ENCODE measurements at places on chromosomes 12 and 14.

GRCh38 chr12:106910202-106910601 is 45.5 kb upstream of the TMEM263 start:
- DNase-seq: no peak

DNA sequence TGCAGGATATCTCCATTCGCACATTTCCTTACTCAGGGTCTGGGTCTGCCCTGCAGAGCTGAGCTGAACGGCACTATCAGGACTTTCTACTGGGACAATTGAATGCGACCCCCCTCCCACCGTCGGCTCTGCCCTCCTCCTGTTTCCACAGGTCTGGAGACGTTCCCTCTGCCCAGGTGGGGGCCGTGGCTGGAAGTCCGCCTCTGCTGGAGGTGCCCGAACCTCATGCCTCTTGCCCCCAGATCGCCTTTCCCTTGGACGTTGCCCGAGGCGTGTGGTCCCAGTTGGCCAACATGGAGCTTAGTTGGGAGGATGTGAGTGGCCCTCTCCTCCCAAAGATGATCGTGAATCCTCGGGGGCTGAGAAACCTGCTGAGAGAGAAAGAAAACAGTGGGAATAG is 21.2 kb upstream of the KLC1 start:
- no peak for DNase-seq

- DNase-seq: no peak
These were observed 14.5 kb upstream of the KRT83 start for GRCh38 chr12:52335598-52336262.

DNA sequence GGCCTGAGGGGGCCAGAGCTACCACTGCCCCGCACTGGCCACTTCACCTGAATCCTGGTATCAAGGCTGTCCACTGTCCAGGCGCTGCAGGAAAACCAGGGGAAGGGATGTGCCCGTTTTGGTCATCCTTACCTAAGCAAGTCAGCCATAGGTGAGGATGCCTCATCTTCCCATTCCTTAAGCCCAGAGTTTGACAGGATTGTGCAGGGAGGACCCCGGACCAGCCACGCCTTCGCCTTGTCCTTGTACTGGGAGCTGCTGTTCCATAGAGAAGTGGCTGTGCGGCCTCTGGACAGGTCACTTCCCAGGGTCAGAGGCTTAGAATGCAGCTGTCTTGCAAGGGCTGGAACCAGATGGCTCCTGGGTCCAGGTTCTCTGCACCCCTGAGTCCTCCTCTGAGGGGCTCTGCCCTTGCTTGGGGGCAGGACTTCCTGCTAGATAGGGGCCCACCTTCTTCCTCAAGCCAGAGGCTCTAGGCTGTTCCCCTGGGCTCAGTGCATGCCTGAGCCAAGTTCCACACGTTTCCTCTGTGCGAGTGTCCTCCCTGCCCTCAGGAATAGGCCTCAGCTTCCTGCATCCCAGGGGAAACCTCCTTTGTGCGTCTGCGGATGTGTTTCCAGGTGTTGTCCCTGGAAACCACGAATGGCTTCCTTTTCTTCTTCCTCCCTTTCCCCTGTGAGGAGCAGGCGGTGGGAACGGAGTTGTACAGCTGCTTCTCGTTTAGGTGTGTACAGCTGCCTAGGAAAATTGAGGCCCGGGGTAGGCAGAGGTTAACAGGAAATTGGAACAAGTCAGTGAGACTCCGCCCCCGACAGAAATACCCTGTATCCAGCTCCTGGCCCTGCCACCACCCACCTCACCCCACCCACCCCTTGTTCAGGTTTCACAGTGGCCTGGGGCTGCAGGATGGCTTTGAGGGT is 54.3 kb upstream of the RIN3 start:
- DNase-seq: peak; percentile 75

GRCh38 chr12:23049180-23049579 is 424.2 kb downstream of the ETNK1 start:
- no peak for DNase-seq

DNA sequence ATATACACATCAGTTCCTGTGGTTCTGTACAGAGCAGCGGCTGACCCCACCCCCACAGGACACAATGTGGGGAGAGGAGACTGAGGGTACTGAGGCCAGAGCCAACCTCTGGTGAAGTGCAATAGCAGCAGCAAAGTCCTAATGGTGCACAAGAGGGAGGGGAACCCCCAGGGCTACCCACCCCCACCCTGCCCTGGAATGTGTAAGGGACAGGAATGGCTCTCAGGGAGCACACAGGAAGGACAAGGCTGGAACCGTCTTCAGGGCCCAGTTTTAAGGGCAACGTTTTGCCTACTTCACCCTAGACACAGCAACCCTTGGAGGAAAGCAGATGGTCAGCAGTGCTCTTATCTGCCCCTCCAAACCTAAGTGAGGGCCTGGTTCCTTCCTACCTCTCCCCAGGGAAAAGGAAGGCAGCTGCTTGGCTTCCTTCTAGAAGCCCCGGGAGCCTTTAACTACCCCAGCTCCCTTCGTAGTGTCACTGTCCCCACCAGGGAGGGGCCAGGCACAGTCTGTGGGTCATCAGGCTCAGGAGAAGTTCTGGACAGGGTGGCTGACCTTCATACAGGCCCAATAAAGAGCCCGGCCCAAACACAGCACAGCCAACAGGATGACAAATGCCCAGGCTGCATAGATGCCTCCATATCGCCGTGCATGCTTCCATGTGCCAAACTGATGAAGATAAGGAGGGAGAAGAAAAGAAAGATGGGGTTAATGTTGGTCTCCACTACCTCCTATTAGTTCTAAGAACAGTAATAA is 3.0 kb downstream of the PIP4P1 start:
- no peak for DNase-seq

DNA sequence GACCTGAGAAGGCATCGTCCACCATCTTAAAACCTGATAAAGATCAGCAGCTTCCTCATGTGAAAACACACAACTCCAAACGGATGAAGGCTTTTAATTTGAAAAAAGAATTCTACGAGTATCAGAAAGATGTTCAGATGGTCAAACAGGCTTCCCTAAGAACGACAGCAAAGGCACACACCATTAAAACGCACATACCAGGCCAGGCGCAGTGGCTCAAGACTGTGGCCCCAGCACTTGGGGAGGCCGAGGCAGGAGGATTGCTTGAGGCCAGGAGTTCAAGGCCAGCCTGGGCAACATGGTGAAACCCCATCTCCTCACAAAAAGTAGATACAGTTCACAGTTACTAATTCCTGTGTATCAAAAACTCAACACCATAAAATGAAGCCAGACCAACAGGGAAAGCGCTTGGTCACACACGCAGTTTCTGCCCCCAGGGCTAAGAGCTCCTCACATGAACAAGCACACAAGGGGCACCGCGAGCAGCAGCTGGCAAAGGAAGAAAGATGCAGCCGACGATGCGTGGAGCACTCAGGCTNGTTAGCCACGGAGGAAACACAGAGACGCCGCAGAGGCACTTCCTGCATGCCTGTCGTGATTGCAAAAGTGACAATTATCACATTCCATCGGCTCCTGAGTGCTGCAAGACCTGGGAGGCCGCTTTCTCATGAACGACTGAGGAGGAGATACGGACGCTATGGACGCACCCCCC is 78.0 kb downstream of the NOC4L start:
- DNase-seq: peak; percentile 35

- DNase-seq: no peak
These were observed 86.9 kb downstream of the SPTSSA start for GRCh38 chr14:34374998-34375740.

- DNase-seq: no peak
These were observed 22.4 kb downstream of the ASB2 start for GRCh38 chr14:93953739-93954515.

- no peak for DNase-seq
These were observed 8.1 kb upstream of the STX2 start for GRCh38 chr12:130847112-130847511.

- DNase-seq: no peak
These were observed 28.5 kb downstream of the PIWIL1 start for GRCh38 chr12:130366159-130366558.

- DNase-seq: no peak
These were observed 8.3 kb upstream of the MTA1 start for GRCh38 chr14:105411017-105411941.

- no peak for DNase-seq
These were observed 9.8 kb upstream of the TTC9 start for GRCh38 chr14:70631948-70632347.

Data from heart left ventricle (tissue), 16 donors.